Stimulated activated CD4-positive, alpha-beta T cell treated with anti-CD3 and anti-CD28 coated beads, TNF-alpha, amount 100 ng/mL, for 48 hours (primary cell): ENCODE measurements at places on chromosomes 5 and 9.

DNA sequence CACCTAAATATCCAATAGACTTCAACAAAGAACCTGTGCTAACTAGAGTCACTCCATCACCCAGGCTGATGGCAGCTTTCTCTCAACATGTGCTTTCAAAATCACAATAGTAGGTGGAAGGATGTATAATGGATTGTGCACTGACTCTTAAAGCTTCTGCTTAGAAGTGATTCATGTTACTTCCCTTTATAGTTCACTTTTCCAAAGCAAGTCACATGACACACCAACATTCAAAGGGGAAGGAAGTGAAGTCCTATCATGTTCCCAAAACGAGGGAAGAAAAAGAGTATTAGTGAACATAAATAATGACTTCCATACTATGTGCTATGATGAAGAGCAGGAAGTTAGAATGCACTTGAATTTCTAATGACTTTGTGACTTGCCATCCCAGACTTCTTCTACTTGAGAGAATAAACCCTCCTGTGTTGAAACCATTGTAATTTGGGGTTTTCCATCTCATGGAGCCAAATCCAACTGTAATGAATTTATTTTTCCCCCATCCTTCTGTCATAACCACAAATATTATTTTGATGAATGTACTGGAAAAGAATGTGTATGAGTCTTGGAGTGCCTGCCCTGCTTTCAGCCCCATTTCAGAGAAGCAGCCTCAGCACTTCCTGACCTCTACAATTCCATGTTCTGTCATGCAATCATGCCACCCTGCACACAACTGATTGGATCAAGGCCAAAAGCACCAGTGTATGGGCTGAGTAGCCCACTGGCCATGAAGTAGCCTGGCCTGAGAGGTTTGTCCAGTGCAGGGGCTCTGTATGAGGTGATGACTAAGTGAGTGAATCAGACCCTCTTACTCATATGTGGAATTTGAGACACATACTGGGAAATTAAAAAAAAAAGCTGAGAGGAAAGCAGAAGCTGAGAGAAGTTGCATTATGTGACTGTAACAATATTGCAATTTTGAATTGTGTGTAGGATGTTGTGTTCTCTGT lies 525.9 kb upstream of the CLINT1 start:
- DNase-seq: no peak

GRCh38 chr9:81844131-81844567 lies 84.1 kb upstream of the SPATA31D4 start:
- no peak for DNase-seq

DNA sequence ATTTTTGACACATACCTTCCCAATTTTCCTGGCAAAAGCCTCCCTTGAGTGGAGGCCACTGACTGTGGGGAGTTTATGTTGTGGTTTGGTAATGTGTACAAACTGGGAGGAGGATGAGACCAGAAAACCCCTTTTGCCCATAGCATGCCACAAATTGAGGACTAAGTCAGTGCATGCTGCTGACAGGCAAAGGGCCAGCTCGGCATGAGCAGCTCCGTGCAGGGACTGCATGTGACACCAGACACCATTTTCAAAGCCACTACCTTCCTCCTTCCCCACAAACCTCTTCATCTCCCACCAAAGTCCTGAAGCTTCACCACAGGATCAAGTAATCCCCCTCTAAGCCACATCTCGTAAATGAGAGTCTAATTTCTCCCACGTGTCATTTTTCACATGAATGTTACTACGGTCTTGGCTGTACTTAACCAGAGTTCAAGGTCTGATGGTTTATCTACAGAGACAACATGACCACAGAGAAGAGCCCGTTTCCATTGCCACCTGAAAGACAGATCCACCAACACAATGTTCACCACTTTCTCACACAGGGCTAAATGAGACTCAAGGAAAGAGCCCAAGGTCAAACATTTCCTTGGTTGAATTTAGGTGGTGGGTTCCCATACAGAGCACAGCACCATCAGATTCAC lies 106.5 kb downstream of the NFIB start:
- no peak for DNase-seq

- no peak for DNase-seq
Observed at GRCh38 chr5:143094087-143094521, 309.4 kb downstream of the NR3C1 start.

- no peak for DNase-seq
Observed at GRCh38 chr9:19649336-19650041, 139.3 kb downstream of the SLC24A2 start.

GRCh38 chr9:126379661-126380360 lies 53.2 kb downstream of the MVB12B start:
- no peak for DNase-seq

DNA sequence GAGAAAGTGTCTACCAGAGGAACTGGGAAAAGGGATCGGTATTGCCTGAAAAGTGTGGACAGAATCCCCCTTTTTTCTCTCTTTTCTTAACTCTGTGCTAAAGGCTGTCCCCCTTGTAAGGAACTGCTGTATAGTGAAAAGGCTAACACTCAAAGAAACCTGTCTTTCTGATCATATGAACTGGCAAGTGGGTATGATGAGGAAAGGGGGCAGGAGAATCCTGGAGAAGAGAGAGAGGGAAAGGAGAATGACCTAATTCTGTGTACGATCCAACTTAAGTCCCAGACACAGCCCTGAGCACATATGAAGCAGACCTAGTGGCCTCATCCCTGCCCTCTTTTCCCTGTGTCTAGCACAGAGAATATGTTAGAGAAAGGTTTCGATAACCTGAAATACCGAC lies 967 bp downstream of the ANKRD31 start:
- DNase-seq: no peak

DNA sequence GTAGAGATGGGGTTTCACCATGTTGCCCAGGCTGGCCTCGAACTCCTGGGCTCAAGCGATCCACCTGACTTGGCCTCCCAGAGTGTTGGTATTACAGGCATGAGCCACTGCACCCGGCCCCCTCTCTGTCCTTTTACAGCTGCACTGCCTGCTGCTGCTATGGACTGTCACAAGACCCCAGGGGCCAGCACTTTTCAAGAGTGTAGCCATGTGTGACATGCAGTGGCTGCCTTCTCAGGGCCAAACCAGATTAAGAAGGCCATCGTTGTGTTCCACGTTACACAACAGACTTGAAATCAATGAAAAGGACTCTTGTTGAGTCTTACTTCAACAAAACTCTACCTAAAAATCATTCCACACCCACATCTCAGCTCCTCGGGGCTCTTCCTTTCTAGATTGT lies 78.9 kb upstream of the ICE1 start:
- no peak for DNase-seq
